Endodermal cell (in vitro differentiated cells): ENCODE measurements at places on chromosomes 16 and 17. TPM values are rescaled to one million over a fixed set of nuclear protein-coding genes. Genes with fewer than 3 reads are reported as not detected.

- peaks cover 24% of the 10 kb centered on the region for H3K4me1 ChIP-seq
- no peaks in the 10 kb centered on the region for H3K27me3 ChIP-seq
- no peaks in the 10 kb centered on the region for H3K36me3 ChIP-seq
- peak; percentile 89 for DNase-seq
- H3K27ac ChIP-seq: peak overlapping the region; percentile 50
- peak overlapping the region; percentile 72 for H3K4me3 ChIP-seq
Measured at GRCh38 chr16:85611444-85612190, 1.5 kb upstream of the GSE1 start.

Gene ARSG
- total RNA-seq: 14.1 to 20.8 TPM (median 17.5 TPM) in 3 replicates

GRCh38 chr17:37413875-37414519 lies 7.3 kb downstream of the TADA2A start:
- no peaks in the 10 kb centered on the region for H3K4me1 ChIP-seq
- H3K27ac ChIP-seq: no peak overlapping the region
- H3K4me3 ChIP-seq: no peak overlapping the region
- H3K36me3 ChIP-seq: peaks cover 75% of the 10 kb centered on the region

Gene CD300E
- total RNA-seq: 0.75 to 7.8 TPM (median 0.93 TPM) in 3 replicates

Gene CCL18
- total RNA-seq: not detected in 2 replicates

GRCh38 chr16:28542646-28543045 lies 3.9 kb upstream of the NUPR1 start:
- no peak for DNase-seq
- H3K4me3 ChIP-seq: no peak overlapping the region
- H3K36me3 ChIP-seq: no peaks in the 10 kb centered on the region
- H3K27ac ChIP-seq: no peak overlapping the region

DNA sequence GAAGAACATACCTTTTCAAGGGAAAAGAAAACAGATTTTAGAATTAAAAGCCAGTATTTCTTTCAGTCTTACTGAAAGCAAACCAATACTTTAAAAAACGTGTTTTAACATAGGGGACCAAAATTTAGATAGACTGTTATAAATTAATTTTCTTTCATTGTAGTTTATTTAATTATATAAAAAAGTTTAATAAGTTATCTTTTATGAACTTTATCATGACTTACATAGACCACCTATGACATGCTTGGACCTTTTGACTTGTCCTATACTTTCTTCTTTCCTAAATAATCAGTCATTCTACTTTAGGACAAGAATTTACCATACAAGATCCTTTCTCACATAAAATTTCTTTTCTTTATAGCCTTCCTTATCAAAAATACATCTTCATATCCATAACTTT lies 102.0 kb upstream of the HAS3 start:
- no peaks in the 10 kb centered on the region for H3K4me1 ChIP-seq
- peak overlapping the region; percentile 2 for H3K4me3 ChIP-seq
- no peaks in the 10 kb centered on the region for H3K36me3 ChIP-seq
- DNase-seq: no peak
- no peak overlapping the region for H3K27ac ChIP-seq

Gene PIK3R5
- total RNA-seq: 9.1 and 10.4 TPM in 2 replicates

Gene SMCR8
- 15.0 to 23.3 TPM (median 22.2 TPM) in 3 replicates for total RNA-seq
